ENCODE measurements at places on chromosomes 3 and 15.

- no peak for DNase-seq
These were observed 67.0 kb downstream of the DAPK2 start for GRCh38 chr15:63979262-63979793.

- peak; percentile 52 for DNase-seq
These were observed 528 bp downstream of the LPCAT4 start for GRCh38 chr15:34366271-34367065.

DNA sequence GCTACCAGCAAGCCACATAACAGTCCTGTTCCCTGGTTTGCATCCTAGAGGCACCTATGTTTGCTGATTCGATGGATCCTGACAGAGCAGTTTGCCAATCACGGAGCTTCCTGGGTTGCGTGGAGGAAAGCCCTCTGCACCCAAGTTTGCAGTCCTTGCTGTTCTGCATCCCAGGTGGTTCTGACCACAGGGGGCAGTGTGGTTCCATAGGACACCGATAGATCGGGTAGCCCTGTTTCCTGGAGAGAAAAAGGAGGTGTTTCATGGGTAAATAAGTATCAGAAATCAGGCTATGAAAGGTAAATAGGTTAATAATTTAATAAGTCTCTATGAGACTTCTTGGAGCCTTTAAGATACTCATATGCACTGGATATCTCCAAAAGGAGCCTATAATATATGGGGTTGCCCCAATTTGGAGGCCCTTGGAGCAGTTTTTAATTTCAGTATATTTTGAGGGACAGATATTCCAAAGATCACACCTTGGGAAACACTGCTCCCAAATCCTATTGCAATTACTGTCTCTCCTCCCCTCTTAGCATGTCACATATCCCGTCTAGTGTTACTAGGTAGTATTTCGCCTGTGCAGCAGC lies 194.6 kb upstream of the TPM1 start:
- peak; percentile 81 for DNase-seq

DNA sequence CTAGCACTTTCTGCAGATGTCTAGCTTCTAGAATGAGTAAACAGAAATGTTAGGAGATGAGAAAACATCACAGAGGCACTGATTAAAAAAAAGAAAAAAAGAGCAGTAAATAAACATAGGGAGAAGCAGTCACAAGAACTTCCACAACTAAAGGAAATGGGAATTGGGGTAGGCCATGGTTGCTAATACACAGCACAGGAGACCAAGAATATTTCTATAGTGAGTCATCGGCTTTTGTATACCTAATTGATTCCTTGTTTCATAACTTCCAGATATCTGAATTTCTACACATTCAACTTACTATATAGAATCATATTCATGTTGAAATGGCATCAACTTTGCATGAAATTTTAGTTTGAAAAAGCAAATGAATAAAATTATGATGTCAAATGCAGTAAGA lies 47.3 kb upstream of the TCF12 start:
- DNase-seq: no peak

DNA sequence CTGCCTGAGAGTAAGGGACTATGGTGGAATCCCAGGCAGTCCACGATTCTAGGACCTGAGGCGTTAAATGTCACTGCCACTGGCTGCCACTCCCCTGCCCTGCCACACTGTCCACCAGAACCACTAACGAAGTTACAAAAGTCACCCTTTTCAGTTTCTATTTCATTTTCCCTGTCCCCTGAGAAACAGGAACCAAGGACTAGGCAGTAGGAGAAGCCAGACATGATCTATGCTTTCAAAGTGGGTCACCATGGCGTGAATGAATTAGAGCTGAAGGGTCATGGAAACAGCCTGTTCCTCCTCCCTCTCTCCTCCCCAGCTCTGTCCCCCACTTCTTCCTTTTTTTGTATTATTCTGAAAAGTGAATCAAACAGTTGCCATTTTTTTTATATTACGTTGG lies 9.1 kb upstream of the ADPRH start:
- no peak for DNase-seq

DNA sequence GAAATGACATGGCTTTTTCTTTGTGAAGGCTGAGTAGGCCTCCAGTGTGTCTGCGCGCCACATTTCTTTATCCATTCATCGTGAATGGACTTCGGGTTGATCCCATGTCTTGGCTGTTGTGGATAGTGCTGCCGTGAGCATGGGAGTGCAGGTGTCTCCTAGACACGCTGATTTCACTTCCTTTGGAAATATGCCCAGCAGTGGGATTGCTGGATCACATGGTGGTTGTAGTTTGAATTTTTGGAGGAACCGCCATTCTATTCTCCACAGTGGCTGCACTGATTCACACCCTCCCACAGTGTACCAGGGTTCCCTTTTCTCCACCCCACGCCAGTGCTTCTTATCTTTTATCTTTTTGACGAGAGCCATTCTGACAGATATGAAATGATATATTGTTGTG lies 171.7 kb downstream of the NSMCE3 start:
- no peak for DNase-seq

- DNase-seq: no peak
These were observed 106.8 kb downstream of the EDEM1 start for GRCh38 chr3:5294356-5294755.
